ENCODE measurements at places on chromosomes 3 and 15.
A peak's percentile ranks its signal among the peaks of the same experiment; 100 is the strongest.

GRCh38 chr3:84998545-84998944 lies 39.8 kb downstream of the CADM2 start:
- DNase-seq: no peak

- no peak for DNase-seq
These were observed 55.2 kb downstream of the MGLL start for GRCh38 chr3:127767126-127767525.

DNA sequence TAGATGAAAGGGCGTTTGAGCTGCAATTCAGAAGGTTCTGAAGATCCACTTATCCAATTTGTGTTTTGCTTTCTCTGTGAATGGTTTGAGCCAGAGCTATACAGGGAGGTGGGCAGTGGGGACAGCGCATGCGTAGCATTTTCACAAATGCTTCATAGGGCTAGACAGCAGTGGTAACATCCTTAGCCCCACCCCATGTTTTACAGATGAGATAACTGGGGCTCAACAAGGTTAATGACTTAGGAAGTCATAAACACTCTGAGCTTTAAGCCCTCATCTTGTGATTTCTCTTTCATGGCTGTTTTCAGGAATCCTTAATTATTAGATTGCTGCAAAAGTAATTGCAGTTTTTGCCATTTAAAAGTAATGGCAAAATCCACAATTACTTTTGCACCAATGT lies 408.7 kb downstream of the IL5RA start:
- no peak for DNase-seq

GRCh38 chr15:67465196-67465952 lies 55.6 kb upstream of the C15orf61 start:
- DNase-seq: no peak

GRCh38 chr3:99515891-99516290 lies 122.5 kb upstream of the COL8A1 start:
- no peak for DNase-seq

GRCh38 chr15:53758412-53758811 lies 1.1 kb downstream of the WDR72 start:
- no peak for DNase-seq

DNA sequence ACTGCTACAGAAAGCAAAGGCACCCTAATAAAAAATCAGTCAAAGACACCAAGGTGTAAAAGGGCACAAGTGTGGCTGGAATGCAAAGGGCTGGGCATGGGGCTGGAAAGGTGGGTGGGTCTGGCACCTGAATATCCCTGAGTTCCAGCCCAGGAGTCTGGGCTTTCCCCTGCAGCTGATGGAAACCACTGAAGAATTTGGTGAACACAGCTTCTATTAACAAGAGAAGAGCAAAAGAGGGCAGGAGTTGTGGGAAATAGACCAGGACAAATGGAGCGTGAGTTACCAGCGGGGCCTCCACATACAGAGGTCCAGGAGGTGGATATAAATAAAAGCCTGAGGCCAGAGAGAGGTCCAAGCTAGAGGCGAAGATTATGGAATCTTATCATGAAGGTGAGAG lies 45.1 kb upstream of the TPM1 start:
- no peak for DNase-seq

- no peak for DNase-seq
These were observed 8.4 kb upstream of the SNRPA1 start for GRCh38 chr15:101303408-101303807.

GRCh38 chr15:45962733-45963132 lies 327.9 kb downstream of the SQOR start:
- DNase-seq: no peak

DNA sequence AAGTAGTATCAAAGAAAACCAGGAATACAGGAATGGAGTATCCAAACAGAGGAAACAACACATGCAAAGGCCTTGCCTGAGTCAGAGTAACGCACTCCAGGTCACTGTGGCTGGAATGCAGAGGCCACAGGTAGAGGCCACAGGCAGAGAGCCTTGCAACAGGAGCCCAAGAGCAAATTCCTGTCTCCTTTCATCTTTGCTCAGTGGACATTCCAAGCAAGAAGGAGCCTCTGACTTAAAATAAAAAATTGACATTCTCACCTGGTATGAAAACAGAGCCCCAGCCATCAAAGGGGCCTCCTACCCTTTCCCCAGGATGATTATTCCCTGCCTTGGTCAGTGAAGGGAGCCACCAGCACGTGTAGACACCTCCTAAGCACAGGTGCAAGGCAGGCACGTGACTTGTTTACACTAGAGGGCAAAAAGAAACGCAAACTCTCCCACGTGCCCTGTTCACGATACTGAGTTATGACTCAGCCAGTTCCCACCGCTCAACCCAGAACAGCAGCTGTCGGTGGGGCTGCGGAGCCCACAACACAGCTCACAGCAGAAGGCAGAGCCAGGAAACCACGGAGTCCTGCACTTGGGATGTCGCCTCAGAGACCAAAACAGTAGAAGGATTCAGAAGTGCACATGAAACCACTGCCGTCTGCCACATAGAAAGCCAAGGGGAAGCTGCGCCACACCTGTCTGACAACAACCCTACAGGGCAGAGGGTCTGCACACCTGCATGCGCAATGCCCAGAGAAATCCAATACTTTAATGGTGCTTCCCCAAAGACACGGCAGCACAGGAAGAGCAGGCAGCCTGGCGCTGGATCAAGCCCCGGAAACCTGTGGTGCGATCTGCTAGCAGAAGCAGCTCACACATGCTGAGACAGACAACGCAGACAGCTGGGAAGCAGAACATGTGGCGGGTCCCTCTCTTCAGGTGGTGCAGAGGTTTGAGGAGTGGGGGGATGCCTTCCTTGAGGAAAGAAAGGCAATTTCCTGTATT lies 52.1 kb downstream of the ITGB5 start:
- DNase-seq: no peak

- DNase-seq: no peak
These were observed 118.5 kb downstream of the MFSD1 start for GRCh38 chr3:158920371-158920770.

DNA sequence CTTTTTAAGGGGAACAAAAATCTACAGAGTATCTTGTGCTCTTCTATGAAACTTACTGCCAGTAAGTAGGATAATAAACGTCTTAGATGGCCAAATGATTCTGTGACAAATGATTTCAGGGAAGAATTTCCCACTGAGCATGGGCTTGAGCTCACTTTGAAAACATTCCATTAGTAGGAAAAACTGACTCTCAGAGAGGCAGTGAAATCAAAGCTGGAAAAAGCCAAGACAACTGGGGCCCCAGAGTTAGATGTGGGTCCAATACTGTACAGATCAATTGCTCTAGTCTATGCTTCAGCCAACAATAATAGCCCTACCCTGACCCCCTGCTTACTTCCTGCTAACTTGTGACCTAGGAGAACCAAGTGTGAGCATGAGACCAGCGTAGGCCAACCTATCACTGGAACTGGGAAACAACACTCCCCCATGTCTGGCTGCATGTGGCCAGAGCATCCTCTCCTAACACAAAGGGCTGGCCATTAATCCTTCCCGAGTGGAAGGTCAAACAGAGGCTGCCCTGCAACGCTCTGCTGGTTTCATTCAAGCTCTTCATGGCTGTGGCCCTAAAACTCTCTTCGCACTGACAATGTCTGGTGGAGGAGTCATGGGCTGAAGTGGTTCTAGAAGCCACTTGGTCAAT lies 68.8 kb downstream of the FOXB1 start:
- DNase-seq: no peak

GRCh38 chr3:127709320-127710060 lies 36.7 kb downstream of the ABTB1 start:
- no peak for DNase-seq

GRCh38 chr3:180018543-180018942 lies 18.2 kb downstream of the PEX5L start:
- no peak for DNase-seq

GRCh38 chr3:141738891-141739363 lies 829 bp downstream of the RNF7 start:
- DNase-seq: peak; percentile 30
